ENCODE measurements at places on chromosomes 4 and X.

- DNase-seq, result no peak
Measured at GRCh38 chrX:87105131-87105530, 412.5 kb upstream of the KLHL4 start.

- no peak for DNase-seq
Measured at GRCh38 chr4:127781300-127782024, 660 bp upstream of the HSPA4L start.

GRCh38 chr4:145740806-145741205 lies 60.9 kb downstream of the C4orf51 start:
- no peak for DNase-seq

DNA sequence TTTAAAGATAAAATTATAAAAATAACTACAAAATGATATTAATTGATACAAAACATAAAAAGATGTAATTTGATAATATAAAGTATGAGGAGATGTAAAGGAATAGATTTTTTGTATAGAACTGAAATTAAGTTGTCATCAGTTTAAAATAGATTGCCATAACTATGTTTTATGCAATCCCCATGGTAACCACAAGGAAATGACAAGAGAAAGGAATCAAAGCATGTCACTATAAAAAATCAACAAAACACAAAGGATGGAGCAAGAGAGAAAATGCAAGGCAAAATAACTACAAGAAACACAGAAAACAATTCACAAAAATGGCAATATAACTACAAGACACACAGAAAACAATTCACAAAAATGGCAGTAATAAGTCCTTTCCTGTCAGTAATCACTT lies 27.0 kb upstream of the GUCY2F start:
- no peak for DNase-seq

GRCh38 chrX:150736475-150736874 lies 43.3 kb downstream of the MTMR1 start:
- no peak for DNase-seq

DNA sequence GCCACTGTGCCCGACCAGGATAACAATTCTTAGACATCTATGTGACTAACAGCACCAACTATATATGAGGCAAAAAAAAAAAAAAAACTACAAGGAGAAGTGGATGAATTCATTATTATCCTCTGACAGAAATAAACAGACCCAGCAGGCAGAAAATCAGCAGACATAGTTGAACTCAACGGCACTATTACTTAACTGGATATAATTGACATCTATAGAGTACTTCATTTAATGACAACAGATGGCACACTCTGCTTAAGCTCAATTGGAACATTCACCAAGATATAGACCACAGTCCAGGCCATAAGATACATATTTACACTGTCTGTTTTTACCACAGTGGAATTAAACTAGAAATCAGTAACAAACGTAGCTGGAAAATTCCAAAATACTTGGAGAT lies 13.3 kb downstream of the CLDN22 start:
- no peak for DNase-seq

DNA sequence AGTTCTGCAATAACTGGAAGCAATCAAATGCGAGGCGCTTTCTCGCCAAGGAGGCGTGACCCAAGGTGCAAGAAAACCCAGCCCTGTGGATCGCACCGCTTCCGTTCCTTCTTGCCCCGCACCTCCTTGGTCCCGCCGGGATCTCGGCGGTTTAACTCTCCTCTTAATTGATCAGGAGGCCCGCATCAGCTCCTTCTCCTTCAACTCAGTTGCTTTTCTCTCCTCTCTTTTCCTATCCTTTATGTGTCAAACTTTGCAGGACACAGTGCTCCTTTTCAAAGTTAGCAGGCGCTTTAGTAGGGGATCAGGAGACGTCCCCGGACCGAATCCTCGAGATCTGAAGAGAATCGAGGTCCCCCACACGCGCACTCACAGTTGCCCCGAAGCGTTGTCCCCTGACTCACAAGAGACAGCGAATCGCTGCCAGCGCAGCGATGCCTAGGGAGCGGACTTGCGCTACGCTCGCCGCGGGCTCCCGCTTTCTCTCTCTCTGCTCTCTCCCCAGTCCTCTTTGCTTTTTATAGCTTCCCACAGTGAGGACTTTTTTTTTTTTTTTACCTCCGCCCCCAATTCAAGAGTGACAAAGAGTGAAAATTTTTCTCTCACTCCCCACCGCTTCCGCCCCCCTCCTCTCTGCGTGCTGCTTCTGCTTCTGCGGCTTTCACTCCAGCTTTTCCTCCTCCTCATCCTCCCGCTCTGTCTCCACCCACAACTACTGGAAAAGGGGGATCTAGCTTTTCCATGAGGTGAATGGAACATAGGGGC lies at the start of gene DKK2:
Gene DKK2 (minus strand): TSS at position 495 of the 765 bp plus-strand sequence. CDS start 722 bp downstream, outside the sequence.
- DNase-seq, result no peak

DNA sequence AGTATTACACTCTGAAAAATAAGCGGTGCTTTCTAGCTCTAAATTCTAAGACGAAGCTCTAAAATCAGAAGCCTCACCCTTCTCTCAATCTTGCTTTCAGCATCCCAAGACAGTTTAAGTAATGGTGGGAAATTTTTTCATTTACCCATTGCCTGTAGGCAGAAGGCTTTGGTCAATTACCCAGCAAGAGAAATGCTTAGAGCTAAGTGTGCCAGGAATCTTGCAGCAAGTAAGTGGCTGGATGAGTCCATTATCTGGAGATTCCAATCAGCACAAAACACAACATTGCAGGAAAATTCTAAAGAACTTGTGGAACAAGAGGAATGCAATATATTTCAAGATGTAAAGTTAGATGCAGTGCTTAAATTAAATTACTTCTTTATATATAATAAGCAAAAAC lies 28.4 kb downstream of the USP26 start:
- no peak for DNase-seq

GRCh38 chr4:127533028-127533700 lies 99.6 kb upstream of the INTU start:
- DNase-seq, result peak; percentile 47

- DNase-seq, result no peak
Measured at GRCh38 chr4:56147371-56147770, 198.6 kb downstream of the CEP135 start.

GRCh38 chrX:103716962-103717361 lies 6.3 kb downstream of the TMEM31 start:
- DNase-seq, result peak; percentile 39

- no peak for DNase-seq
Measured at GRCh38 chr4:56183344-56183959, 203.8 kb downstream of the AASDH start.

DNA sequence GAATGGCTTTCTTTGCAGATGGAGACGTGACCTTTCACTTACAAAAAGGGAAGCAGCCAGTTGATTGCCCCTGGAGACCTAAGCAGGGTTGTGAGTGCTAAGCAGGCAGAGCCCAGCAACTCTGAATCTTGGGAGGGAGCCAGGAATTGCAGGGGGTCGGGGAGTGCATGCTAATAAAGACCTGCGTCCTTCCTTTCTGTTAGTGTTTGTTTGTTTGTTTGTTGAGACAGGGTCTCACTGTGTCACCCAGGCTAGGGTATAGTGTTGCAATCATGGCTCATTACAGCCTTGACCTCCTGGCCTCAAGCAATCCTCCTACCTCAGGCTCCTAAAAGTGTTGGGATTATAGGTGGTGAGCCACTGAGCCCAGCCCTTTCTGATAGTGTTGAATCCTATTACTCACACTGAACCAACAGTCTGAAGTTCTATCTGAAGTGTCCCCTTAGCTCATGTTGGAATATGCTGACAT lies 137.4 kb downstream of the CEP135 start:
- DNase-seq, result peak; percentile 56

GRCh38 chr4:144223661-144224060 lies 83.1 kb upstream of the GYPA start:
- no peak for DNase-seq

- no peak for DNase-seq
Measured at GRCh38 chr4:147780137-147780777, 48.4 kb downstream of the ARHGAP10 start.

Data from large intestine (tissue), 12 donors.